Fibroblast of skin of right biceps (primary cell): ENCODE measurements at places on chromosomes 1 and 21.

- DNase-seq: no peak
Measured at GRCh38 chr21:45496151-45496967, 45.9 kb downstream of the SLC19A1 start.

GRCh38 chr1:218810306-218810705 is 363.4 kb upstream of the LYPLAL1 start:
- no peak for DNase-seq

- DNase-seq: peak; percentile 31
Measured at GRCh38 chr1:45325851-45326506, 716 bp upstream of the HPDL start.

DNA sequence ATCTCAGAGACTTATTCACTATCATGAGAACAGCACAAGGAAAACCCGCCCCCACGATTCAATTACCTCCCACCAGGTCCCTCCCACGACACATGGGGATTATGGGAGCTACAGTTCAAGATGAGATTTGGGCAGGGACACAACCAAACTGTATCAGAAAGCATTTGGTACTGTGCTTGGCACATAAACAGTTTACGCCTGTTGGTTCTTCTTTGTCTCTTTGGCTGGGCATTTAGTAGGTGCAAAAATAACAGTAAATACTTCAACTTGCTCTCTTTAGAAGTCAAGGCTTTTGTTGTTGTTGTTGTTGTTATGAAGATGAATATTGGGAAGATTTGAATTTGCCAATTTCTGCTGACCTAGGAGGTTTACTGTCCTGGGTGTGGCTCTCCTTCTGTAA is 175.4 kb upstream of the IGSF21 start:
- no peak for DNase-seq

- DNase-seq: peak; percentile 11
Measured at GRCh38 chr1:60425528-60425927, 352.0 kb upstream of the C1orf87 start.

DNA sequence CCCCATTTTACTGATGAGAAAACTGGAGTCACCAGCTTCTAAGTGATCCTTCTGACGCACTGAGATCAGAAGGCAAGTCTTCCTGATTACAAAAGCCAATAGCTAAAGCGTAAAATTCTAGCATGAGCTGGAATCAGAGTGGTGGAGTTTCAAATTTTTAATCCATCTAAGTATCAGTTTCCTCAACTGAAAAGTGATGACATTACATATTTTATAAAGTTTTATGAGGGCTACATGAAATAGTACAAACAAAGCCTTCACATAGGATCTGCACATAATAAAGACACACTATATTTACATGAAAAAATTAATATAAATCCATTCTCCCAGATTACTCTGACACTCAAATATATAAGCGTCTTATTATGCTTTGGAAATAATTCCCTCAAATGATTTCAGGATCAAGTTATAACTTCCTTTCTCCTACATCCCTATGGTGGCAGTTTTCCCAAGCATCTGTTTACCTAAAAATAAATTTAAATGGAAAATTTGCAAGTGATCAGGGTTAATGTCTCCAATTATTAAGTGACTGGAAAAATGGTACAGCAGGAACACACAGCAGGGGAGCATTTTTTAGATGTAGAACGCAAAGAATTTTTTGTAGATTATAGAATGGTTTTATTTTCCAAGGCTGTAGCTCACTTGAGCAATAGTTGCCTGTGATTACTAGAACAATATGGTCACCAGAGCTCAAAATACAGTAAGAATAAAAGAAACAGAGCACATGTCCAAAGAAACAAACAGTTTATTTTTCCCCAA is 490.4 kb upstream of the C1orf87 start:
- no peak for DNase-seq

- DNase-seq: no peak
Measured at GRCh38 chr1:195934817-195935553, 673.3 kb downstream of the KCNT2 start.

GRCh38 chr21:14752345-14752909 is 206.3 kb upstream of the SAMSN1 start:
- no peak for DNase-seq

- no peak for DNase-seq
Measured at GRCh38 chr1:15351310-15351709, 58.4 kb upstream of the EFHD2 start.

DNA sequence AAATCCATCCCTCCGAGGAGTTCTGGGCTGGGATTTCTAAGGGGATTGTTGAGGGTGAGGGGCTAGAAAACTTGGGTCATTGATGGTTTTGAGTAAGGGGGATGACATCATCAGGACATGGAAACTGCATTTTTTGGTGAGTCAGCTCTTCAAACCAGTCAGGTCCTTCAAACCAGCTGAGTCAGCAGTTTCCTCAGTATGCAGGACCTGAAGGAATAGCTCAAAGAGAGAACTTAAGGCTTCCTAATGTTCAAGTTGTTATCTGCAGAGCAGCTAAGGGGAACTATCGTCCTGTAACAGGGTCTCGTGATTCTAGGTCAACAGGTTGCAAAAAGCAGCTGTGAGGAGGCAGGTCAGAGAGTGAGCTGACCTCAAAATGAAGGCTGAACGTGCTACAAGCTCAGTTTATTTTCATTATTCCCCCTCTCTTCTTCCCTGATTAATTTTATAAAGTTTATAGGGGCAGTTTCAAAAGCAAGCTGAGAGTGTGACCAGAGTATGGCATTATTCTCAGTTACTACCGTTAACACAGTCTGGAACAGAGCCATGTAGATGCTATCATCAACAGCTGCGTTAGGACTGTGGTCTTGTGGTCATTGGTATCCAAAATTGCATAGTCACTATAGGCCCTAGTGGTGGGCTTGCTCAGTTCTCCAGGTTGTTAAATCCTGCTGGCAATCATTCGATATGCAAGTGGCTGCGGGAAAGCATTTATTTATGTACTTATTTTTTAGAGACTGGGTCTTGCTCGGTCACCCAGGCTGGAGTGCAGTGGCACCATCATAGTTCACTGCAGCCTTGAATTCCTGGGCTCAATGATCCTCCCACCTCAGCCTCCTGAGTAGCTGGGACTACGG is 10.7 kb upstream of the SDC3 start:
- peak; percentile 82 for DNase-seq

- no peak for DNase-seq
Measured at GRCh38 chr1:186772228-186772627, 56.5 kb upstream of the PLA2G4A start.

GRCh38 chr1:197181982-197182381 is 35.5 kb upstream of the ASPM start:
- DNase-seq: no peak

DNA sequence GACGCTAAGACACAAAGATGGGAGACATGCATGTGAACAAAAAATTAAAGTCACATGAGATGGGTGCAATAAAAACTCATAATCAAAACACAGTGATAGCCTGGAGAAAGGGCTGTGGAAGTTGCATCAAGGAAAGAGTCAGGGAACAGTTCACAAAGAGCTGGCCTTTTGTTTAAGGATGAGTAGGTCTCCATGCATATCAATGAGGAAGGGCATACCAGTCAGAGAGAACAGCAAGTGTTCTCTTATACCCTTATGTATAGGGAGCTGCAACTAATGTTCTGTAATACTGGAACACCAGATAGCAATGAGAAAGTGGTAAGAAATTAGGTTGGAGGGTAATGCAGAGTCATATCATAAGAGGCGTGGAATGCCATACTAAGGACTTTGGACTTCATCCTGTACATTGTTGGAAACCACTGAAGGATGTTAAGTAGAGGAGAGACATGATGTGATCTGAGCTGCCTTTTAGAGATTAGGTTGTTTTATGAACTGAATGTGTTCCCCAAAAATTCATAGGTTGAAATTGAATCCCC is 46.7 kb upstream of the SAMD13 start:
- DNase-seq: no peak

- DNase-seq: peak; percentile 48
Measured at GRCh38 chr1:51693419-51694155, 76.7 kb downstream of the OSBPL9 start.

GRCh38 chr1:75475696-75476095 is 135.2 kb downstream of the SLC44A5 start:
- no peak for DNase-seq

DNA sequence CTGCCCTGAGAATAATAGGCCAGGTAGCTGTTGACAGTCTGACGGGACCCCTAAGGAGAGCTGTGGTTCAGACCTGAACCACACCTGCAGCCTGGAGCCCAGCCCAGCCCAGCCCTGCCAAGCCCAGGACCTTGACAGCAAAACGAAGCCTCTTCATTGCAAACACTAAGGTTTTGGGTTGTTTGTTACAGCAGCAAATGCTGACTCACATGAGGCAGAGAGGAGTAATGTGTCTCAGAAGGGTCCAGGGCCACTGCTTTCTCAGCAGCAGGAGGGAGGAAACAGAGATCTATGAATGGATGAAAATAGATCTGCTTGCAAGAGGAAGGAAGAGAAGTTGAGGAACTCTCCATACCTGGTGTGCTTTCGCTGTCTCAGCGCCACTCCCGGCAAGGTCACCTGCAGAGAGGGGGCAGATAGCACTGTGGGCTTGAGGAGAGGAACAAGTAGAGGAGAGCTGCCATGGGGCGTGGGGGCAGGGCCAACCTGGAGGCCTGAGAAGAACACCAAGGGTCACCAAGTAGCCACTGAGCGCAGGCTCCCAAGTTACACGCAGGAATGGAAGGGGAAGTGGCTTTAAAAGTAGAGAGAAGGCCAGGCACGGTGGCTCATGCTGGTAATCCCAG is 127.2 kb downstream of the ZNF281 start:
- DNase-seq: no peak

- no peak for DNase-seq
Measured at GRCh38 chr1:211986628-211987254, 48.6 kb downstream of the INTS7 start.

DNA sequence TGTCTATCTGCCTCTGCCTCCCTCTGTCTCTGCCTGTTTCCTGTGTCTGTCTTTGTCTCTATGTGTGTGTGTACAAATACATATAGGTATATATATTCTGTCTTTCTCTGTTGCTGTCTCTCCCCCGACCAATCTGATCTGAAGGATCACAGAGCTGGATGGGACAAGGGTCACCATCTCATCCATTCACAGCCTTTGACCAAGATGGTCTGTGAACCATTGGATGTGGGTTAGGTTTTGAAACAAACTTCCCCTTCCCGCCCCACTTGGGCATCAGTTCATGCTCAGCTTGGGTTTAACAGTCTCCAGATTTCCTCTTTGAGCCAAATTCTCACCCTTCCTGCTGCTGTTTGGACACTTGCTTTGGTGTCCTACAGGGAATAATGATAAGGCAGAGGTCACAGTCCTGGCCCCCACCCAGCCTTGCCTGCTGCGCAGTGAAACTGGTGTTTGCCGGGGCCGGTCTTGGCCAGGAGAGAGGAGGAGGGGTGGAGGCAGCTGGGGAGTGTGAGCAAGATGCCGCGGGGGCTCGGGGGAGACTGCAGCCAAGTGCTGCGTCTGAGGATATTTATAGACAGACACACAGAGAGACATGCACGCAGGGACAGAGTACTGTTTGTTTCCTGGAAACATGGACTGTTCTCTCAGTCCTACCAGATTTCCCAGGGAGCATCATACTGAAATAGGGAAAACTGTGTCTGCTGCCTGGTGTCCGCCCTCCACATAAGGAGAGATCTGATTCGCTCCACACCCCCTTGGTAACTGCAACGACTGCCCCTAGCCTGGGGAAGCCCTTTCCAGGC is 27.0 kb upstream of the BTG2 start:
- peak; percentile 74 for DNase-seq

- no peak for DNase-seq
Measured at GRCh38 chr1:69992594-69992993, 212.8 kb downstream of the LRRC40 start.

DNA sequence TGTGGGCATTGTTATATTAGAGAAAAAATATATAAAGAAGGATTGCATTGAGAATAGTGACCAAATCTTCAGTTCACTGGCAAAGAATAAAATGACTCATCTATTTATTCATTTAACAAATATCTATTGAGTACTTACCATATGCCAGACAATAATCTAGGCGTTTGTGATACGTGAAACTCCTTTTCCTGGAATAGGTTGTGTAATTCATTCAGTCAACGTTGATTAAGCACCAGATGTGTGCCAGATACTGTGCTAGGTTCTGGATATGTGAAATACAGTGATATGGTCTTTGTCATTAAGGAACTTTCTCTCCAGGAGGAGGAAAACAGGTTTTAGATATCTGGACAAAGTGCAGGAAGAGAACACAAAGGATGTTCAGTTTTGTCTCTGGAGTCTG is 344.5 kb downstream of the RWDD3 start:
- DNase-seq: no peak
